Stimulated activated CD4-positive, alpha-beta T cell treated with anti-CD3 and anti-CD28 coated beads, Interleukin-15, amount 100 ng/mL, for 1 hour (primary cell): ENCODE measurements at places on chromosomes 2 and 18.

DNA sequence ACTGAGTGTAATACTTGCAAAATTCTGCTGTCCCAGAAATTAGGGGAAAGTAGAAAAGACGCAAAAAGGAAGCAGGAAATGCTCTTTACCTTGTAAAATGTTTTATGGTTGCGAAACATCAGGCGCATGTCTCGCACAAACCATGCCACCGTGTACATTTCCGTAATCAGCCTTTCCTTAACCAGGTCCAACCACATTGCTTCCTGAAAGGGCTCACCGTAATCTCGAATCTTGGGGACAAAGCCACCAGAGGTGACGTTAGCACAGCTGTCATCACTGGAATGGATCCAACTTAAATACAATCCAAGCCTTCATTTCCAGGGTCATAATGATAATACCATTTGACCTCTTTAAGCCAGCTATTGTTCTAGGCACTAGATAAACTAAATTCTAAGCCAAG is 49.3 kb downstream of the SP110 start:
- no peak for DNase-seq

DNA sequence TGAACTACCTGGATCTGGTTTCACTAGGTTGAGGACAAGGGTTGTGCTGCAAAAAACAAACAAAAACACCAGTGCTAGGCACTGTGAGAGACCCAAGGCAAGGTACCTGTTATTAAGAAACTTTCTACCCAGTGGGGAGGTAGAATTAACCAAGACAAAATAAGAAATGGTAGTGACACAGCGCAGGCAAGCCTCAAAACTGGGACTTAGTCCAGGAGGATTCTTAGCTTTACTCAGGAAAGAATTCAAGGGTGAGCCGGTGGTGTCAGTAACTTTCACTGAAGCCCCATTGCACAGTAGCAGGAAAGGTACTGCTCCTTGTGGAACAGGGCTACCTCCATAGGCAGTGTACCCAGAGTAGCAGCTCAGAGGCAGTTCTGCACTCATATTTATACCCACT is 131.6 kb downstream of the SCG2 start:
- DNase-seq = no peak

GRCh38 chr18:74115046-74115445 is 32.6 kb downstream of the FBXO15 start:
- DNase-seq = no peak

GRCh38 chr2:223457301-223457700 is 144.9 kb downstream of the SCG2 start:
- no peak for DNase-seq

DNA sequence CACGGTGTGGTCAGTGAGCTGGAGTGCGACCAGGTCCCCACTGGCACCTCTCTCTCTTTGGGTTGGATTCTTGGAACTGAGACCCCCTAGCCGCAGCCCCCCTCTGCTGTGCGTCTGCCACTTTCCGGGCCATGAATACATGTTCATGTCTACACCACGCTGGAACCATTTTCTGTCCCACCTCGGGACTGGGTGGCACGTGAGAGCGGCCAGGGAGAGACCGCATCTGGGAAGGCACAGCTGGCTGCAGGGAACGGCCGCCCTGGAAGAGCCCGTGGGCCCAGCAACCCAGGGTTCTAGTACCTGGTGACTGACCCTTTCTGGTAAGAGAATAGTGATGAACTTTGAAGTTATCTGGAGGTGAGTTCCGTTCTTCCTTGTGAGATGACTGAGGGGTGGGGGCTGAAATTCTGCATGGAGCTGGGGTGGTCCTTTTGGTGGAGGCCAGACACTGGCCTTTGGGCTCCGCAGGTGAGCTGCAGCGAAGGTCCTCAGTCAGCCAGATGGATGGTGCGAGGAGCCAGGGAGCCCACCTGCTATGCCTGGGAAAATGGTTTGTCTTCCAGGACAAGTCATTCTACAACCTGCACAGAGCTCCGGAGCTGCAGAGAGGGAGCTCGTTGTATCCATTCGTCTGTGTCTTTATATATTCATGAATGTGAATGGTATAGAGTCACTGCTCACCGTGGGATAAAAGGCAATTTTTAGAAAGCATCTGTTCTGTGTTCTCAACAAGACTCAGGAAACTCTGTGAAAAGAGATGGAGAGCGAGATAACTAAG is 223.5 kb downstream of the NDUFA10 start:
- no peak for DNase-seq

DNA sequence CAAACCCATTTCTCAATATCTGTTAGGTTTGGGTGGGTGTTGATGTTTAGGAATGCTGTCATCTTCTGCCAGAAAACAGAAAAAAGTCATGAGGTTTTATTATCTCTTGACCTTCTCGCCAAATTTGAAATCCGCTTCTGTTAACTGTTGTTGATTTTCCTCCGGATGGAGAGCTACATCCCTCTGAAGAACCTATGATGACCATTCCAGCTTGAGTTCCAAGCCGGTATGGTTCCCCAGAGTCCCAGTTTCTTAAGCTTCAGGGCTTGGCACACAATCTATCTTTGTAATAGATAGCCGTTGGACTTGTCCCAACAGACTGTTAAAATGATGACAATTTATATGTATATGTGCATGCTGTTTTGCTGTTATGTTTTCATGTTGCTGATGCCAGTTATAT is 1201.0 kb downstream of the LRP1B start:
- DNase-seq = no peak

DNA sequence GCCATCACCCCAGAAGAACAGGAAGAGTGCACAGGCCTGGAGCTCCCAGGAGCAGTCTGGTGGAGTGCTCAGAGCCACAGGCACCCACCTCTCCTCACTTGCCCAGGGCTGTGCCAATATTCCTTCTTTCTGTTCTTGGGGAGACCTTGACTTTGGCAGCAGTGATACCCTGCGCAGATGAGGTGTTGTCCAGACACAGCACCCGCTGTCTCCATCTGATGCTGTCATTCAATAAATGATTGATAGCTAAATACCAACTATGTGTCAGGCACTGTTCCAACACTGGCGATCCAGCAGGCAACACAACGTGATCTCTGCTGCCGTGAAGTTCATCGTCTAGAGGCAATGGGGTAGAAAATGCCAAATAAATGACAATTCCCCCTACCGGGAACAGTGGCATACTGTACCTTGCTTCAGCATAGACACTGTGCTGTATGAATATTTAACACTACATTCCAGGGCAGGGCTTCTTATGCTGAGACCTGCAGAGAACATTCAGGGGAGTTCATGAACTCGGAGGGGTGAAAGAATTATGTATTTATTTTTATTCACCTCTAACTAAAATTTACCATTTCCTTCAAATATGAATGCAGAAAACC is 320.5 kb upstream of the NCKAP5 start:
- DNase-seq = no peak

GRCh38 chr2:190722835-190723234 is 74.0 kb downstream of the NAB1 start:
- no peak for DNase-seq

DNA sequence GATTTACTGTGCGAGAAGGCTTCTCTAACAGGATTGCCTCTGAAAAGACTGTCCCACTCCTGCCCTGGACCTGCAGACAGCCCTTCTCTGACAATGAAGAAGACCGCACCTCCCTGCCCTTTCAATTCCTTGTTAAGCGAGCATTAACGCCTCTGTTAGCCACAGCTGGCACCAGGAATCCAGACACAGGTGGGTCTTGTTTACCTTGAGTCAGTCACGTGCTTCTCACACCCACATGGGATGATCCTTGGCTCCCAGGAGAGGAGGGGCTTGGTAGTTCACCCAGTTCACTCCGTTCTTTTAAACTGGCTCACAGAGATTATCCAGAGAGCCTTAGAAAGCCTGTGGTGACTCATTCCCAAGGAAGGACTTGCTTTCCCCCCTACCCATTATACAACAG is 410.5 kb upstream of the MEIS1 start:
- no peak for DNase-seq

GRCh38 chr2:216507220-216508160 is 8.8 kb downstream of the RPL37A start:
- DNase-seq = no peak

- DNase-seq = no peak
Observed at GRCh38 chr2:238863231-238863630, 15.3 kb downstream of the TWIST2 start.

DNA sequence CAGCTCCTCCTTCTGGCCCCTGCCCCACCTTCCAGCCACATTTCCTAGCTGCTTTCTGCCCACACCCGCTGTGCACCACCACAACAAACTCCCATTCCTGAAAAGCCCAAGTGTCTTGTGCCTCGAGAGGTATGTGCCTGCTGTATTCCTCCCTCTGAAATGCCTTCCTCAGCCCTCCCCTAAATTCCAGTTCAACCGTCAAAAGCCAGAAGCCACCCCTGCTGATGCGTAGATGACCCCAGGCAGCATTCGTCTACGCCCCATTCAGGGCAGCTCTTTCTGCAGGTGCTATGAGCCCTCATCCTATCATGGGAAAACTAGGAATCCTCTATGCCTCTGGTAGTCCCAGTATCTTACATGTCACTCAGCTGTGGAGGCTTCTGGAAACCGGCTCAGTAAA is 71.7 kb downstream of the DNMT3A start:
- DNase-seq = no peak

GRCh38 chr2:208426412-208427045 is 19.9 kb downstream of the PTH2R start:
- no peak for DNase-seq

DNA sequence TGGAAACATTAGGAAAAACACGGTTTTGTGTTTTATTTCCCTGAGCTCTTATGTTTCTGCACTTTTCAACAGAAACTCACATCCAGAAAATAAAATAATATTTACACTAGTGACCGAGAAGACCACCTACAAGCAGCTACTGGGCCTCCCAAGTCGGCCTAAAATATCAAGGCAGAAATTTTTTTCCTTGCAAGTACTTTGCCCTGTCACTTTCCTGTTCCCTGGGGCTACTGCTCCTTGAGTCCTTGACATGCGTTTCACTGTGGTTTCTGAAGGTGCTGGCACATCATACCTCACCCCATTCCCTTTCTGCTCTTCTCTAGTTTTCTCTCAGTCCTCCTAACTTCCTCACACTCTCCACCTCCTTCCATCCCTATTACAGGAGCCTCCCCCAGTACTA is 279.1 kb downstream of the AGPS start:
- DNase-seq = no peak

GRCh38 chr2:61770746-61771145 is 83.1 kb downstream of the FAM161A start:
- DNase-seq = no peak

DNA sequence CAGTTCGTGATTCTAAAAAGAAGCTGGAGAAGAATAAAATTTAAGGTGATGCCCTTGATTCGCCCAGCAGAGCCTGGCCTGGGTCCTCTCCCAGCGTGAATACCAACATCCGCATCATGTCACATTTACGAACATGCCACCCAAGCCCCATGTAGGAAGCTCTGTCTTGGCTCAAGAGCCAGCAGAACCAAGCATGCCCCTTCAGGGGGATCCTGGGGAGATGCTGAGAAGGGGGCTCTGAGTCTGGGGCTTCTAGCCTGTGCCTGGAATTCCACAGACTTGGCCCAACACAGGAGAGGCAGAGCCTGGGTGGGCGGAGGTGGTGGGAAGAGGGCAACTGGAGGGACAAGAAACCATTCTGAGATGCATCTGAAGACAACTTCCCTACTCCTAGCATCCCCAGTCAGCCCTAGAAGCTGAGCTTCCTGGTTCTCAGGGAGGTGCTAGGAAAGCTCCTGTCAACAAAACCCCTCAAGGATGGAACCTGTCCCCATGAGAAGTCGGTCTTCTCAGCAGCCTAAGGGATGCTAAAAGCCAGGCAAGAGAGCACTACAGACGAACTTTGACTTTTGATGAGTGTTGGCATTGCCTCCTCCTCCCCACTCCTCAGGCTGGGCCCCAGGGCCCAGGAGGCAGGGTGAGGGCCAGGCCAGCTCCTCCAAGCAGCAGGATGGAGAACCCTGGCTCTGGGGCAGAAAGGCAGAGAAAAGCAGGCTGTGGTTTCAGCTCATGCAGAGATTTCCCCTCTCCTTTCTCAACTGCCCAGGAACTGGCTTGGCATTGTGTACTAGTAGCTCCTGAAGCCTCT is 57.9 kb downstream of the POLR1A start:
- DNase-seq = no peak

GRCh38 chr2:232502911-232503808 is 15.5 kb upstream of the ECEL1 start:
- DNase-seq = no peak

- no peak for DNase-seq
Observed at GRCh38 chr18:50410894-50411293, 36.0 kb downstream of the SKA1 start.

DNA sequence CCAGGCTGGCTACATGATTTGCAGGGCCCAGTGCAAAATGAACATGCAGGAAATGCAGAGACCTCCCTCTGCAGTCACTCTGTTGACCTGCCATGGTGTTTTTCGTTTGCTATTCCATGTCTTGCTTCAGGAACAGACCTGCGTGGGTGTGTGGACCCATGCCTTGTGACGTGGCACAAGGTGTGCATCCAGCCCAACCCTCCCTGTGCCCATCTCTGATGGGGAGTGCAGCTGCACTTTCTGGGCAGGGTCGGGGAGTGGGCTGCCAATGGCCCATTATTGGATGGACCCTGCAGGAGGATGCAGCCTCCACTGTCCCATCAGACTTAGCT is 33.1 kb downstream of the NAPG start:
- DNase-seq = no peak

DNA sequence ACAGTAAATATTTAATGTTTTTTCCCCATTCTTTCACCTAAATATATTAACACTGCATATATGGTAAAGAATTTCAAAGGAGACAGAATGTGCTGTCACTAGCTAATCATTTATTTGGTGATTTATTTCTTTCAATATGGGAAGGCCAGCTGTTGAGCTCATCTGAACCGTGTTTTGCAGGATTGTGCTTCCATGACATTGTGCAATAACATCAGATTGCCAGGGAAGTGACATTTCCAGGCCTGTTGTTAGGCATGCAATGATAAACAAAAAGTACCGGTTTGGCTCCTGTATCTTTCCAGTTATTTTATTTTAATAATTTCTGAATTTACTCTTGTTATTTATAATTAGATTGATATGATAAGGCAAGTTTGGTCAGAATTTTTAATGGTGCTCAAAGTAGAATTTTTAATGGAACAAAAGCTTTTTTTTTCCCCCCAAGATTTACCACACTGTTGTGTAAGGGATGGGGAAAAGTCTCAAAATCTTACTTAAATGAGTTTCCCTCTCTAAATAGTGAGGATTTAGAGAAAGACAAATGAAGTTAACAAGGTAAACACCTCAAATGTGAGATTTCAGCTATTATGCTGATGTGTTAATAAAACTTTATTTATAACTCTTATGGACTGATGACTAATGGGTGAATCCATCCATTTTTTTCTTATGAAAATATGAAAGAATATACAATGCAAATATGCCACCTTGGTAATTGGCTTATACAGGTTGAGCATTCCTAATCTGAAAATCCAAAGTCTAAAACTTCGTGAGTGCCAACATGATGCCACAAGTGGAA is 52.7 kb downstream of the MALT1 start:
- no peak for DNase-seq
